ENCODE measurements at places on chromosomes 11 and 22. TPM values are rescaled to one million over a fixed set of nuclear protein-coding genes. Genes with fewer than 3 reads are reported as not detected.

APOA5 gene
- total RNA-seq = not detected

AMOTL1 gene
- 63.7 TPM for total RNA-seq

ZC3H12C gene
- total RNA-seq = 10.1 TPM

MGAT3 gene
- not detected for total RNA-seq

ADAMTS8 gene
- 15.0 TPM for total RNA-seq

RASL10A gene
- not detected for total RNA-seq

DSCAML1 gene
- 0.26 TPM for total RNA-seq

ALX4 gene
- total RNA-seq = not detected

LRRC74B gene
- not detected for total RNA-seq

TRIM66 gene
- 13.7 TPM for total RNA-seq

ARHGEF17 gene
- total RNA-seq = 28.2 TPM

DNA sequence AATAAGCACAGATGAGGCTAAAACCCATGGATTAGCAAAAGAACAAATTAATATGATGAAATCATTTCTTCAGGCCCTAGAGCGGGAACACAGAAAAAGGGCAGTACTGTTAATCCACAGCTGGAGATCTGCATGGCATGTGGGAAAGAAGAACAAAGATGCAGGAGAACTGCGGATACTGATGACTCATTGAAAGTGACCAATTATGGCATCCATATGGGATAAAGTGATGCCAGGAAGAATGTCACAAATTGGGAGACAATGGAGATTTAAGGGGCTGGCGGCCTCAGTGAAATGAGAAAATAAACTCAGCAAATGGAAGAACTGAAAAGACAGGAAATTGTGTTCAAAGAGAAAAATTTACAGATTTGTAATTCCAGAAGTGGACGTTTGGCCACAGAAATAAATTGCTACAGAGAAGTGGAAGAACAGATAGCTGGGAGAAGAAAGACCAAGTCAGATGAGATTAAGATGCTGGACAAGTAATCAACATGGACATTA lies 39.4 kb downstream of the SIK3 start:
- H3K4me3 ChIP-seq = no peak overlapping the region
- H3K27ac ChIP-seq = no peak overlapping the region
- H3K27me3 ChIP-seq = no peaks in the 10 kb centered on the region
- peaks cover 2% of the 10 kb centered on the region for H3K4me1 ChIP-seq

GRCh38 chr11:66745356-66746235 lies 16.6 kb upstream of the SPTBN2 start:
- no peak for DNase-seq
- no peak overlapping the region for H3K27ac ChIP-seq

DNA sequence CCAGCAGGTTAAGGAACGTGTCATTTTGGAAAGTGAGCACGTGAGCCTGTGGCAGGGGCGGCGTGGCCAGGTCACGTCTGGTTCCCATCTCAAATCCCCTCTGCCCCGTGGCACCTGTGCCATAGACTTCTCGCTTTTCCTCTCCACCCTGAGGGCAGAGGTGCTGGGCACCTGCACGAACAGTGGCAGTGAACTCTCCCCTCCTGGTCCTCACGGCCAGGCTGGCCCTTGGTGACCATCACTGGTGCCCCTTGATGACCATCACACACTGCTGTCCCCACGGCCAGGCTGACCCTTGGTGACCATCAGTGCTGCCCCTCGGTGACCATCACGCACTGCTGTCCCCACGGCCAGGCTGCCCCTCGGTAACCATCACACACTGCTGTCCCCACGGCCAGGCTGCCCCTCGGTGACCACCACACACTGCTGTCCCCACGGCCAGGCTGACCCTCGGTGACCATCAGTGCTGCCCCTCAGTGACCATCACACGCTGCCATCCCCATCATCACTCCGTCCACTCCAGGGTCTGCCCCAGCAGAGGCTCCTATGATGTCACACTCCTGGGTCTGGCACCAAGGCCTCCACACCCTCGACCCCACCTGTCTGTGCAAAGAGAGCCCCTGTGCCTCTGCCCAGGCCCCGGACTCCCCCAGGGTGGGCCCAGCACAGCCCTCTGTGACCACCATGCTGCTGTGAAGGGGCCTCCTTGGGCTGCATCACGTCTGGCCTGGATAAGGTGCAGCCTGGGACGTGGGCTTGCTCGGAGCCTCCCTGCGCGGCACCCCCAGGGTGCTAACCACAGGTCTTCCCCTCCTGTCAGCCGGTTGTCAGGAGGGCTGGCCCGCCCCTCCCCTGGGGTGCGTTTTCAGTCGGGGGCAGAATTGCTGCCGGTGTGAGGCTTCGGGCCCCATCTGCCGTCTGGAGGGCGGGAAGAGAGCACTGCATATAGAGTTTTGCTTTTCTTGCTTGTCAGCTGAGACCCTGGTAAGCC lies 738.6 kb downstream of the BRD1 start:
- H3K36me3 ChIP-seq = no peaks in the 10 kb centered on the region
- H3K27me3 ChIP-seq = no peaks in the 10 kb centered on the region
- no peak overlapping the region for H3K4me3 ChIP-seq
- no peak for DNase-seq

DNA sequence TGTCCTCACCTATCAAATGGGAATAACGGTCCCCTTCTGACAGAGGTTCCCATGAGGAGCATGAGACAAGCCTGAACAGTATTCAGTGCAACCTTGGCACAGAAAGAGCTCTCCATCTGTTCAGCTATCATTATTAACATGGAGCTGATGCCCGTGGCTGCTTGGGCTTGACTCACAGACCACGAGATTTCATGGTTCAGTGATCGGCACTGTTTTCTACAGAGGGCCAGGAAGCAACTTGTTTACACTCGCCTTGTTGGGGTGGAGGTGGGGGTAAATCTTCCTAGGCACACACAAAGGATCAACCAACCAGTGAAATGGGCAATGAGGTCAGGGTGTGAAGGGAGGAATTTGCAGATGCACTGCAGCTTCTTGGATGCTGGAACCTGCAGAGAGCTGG lies 88.2 kb downstream of the CWC15 start:
- no peak overlapping the region for H3K27ac ChIP-seq
- no peaks in the 10 kb centered on the region for H3K4me1 ChIP-seq
- no peak overlapping the region for H3K4me3 ChIP-seq
- peak; percentile 81 for DNase-seq

GRCh38 chr11:85464283-85464682 lies 162.9 kb downstream of the DLG2 start:
- no peaks in the 10 kb centered on the region for H3K4me1 ChIP-seq
- H3K27me3 ChIP-seq = no peaks in the 10 kb centered on the region
- no peaks in the 10 kb centered on the region for H3K36me3 ChIP-seq
- H3K27ac ChIP-seq = no peak overlapping the region

- no peaks in the 10 kb centered on the region for H3K27me3 ChIP-seq
- DNase-seq = no peak
- H3K27ac ChIP-seq = no peak overlapping the region
Observed at GRCh38 chr11:78110830-78111229, 28.6 kb downstream of the ALG8 start.

DNA sequence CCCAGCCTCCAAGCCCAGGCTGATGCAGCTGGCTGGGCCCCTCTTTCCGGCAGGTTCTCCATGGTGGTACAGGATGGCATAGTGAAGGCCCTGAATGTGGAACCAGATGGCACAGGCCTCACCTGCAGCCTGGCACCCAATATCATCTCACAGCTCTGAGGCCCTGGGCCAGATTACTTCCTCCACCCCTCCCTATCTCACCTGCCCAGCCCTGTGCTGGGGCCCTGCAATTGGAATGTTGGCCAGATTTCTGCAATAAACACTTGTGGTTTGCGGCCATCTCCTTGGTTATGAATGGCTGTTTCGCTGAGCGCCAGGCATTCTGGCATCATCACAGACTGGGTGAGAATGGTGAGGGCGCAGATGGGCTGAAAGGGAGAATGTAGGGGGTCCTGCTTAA lies 3.6 kb downstream of the PRDX5 start:
- no peaks in the 10 kb centered on the region for H3K27me3 ChIP-seq
- no peak overlapping the region for H3K4me3 ChIP-seq
- H3K4me1 ChIP-seq = no peaks in the 10 kb centered on the region

DNA sequence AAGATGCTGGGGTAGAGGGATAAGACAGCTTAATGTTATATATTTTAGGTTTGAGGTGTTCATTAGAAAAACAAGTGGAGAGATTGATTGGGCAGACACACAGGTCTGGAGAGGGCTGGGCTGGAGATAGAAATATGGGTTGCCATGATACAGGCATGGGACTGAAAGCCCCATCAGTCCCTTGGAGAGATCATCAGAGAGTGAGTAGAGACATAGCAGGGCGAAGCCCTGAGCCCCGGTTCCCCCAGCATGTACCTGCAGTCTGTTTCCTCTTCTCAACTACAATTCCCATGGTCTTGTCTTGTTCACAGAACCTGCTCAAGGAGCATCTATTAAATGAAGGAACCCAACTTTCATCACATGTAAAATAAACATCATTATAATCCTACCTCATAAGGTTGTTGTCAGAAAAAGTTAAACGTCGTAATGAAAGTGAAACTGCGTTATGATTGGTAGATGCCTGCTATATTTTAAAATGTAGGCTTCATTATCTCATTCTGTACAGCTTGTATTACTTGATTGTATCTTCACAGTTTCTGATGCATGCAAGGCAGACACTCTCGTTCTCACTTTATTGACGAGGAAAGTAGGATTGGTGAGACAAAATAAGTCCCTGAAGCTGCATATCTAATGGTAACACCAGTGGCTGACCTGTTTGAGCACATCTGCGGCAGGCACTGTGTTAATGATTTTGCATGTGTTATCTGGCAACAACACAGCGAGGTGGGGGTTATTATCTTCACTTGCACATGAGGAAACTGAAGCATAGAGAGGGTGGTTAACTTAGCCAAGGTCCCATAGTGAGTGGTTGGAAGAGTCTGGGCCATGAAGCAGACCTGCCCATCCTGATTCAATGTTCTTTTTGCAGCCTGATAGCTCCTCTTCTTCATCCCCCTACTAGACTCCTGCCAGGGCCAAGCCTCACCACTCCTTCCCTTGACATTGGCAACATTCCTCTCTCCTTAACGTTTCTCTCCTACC lies 63.5 kb downstream of the ENDOD1 start:
- peaks cover 4% of the 10 kb centered on the region for H3K4me1 ChIP-seq
- H3K4me3 ChIP-seq = no peak overlapping the region
- H3K27me3 ChIP-seq = no peaks in the 10 kb centered on the region
- no peak for DNase-seq

- peak; percentile 79 for DNase-seq
- H3K4me3 ChIP-seq = no peak overlapping the region
- peaks cover 16% of the 10 kb centered on the region for H3K4me1 ChIP-seq
- H3K27me3 ChIP-seq = peaks cover 22% of the 10 kb centered on the region
Observed at GRCh38 chr11:64675450-64676260, 47.3 kb downstream of the NRXN2 start.

- DNase-seq = no peak
- H3K36me3 ChIP-seq = no peaks in the 10 kb centered on the region
- no peaks in the 10 kb centered on the region for H3K27me3 ChIP-seq
- H3K4me3 ChIP-seq = no peak overlapping the region
Observed at GRCh38 chr11:99911116-99911515, 776.0 kb upstream of the ARHGAP42 start.

GRCh38 chr22:25777870-25778269 lies 35.9 kb downstream of the MYO18B start:
- no peak overlapping the region for H3K4me3 ChIP-seq
- DNase-seq = peak; percentile 58
- no peaks in the 10 kb centered on the region for H3K36me3 ChIP-seq
- H3K4me1 ChIP-seq = no peaks in the 10 kb centered on the region
- no peak overlapping the region for H3K27ac ChIP-seq

DNA sequence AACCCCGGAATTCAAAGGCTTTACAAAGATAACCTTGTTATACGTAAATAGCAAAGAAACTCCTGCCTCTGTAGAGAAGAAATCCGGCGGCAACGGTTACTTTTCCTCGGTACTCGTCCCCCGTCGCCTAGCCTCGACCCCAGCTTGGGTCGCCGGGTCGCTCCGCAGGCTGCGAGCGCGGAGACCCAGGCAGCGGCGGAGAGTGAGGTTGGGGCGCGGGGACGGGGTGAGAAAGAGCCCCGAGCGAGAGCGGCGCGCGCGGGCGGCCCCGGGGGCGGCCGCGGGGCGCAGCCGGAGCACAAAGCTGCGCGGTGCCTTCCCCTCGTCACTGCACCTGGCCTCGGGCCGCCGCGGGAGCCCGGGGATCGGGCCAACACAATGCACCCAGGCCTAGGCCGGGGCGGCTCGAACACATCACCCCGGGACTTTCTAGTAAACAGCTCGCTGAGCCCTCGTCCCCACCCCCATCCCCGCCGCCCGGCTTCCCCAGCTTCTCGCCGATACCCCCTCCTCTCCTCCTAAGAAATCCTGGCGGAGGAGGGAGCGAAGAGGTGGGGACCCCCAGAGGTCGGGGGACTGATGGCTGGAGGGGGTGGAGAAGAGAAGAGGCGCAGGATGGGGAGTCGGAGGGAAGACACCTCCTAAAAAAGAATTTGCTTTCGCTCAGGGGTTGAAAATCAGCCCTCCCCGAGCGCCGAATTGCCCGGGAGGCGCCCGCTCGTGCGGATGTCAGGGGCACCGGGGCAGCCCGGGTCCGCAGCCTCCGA lies 845 bp downstream of the MPPED2 start:
- peak overlapping the region; percentile 45 for H3K4me3 ChIP-seq
- no peak for DNase-seq
- H3K36me3 ChIP-seq = no peaks in the 10 kb centered on the region
- H3K27me3 ChIP-seq = peaks cover 14% of the 10 kb centered on the region
- no peaks in the 10 kb centered on the region for H3K4me1 ChIP-seq

- no peak overlapping the region for H3K27ac ChIP-seq
- H3K27me3 ChIP-seq = no peaks in the 10 kb centered on the region
- H3K4me3 ChIP-seq = no peak overlapping the region
- no peak for DNase-seq
Observed at GRCh38 chr11:34784318-34784841, 131.8 kb downstream of the APIP start.

- no peaks in the 10 kb centered on the region for H3K36me3 ChIP-seq
- H3K27me3 ChIP-seq = no peaks in the 10 kb centered on the region
- H3K4me3 ChIP-seq = no peak overlapping the region
- H3K4me1 ChIP-seq = peaks cover 5% of the 10 kb centered on the region
- no peak for DNase-seq
- H3K27ac ChIP-seq = no peak overlapping the region
Observed at GRCh38 chr11:128628325-128628673, 40.9 kb upstream of the ETS1 start.

DNA sequence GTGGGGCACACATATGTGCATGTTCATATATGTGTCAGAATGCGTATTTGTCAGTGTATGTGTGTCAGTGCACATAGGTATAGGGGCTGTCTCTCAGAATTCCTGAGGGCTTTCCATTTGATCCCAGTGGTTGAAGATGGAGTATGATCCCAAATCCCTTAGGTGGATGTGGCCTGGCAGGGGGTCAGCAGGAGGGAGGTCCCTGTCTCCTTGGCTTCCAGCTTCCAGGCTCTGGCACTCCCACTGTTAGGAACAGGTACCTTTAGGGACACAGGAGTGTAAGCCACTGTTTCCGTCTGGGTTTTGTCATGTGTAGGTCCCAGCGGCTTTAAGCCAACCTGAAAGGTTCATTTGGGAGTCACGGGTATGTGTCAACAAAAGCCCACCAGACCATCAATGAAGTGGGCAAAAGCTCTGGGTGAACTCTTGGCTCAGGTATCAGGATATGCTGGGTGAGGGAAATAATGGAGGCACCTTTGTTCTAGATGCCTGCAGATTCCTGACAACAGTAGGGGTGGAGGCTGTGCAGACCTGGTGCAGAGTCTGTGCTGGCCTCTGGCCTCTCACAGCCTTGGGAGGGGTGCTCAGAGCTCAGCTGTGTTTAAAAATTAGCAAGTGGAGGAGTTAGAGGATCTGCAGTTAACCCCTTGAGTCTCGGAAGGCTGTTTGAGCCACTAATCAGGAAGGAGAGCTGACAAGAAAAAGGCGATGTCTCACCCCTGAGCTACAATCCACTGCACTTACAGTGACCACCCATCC lies 9.0 kb downstream of the KCNQ1OT1 start:
- no peaks in the 10 kb centered on the region for H3K27me3 ChIP-seq

GRCh38 chr11:80960381-80961029 lies 1519.7 kb upstream of the TENM4 start:
- peaks cover 6% of the 10 kb centered on the region for H3K4me1 ChIP-seq
- H3K27ac ChIP-seq = no peak overlapping the region
- no peak overlapping the region for H3K4me3 ChIP-seq
- H3K27me3 ChIP-seq = no peaks in the 10 kb centered on the region
